ENCODE measurements at places on chromosomes 1 and 21.

- DNase-seq, result peak; percentile 42
Measured at GRCh38 chr1:152347116-152347728, 12.6 kb downstream of the FLG2 start.

GRCh38 chr1:54167422-54168139, 14.8 kb upstream of the CDCP2 start:
- DNase-seq, result no peak

DNA sequence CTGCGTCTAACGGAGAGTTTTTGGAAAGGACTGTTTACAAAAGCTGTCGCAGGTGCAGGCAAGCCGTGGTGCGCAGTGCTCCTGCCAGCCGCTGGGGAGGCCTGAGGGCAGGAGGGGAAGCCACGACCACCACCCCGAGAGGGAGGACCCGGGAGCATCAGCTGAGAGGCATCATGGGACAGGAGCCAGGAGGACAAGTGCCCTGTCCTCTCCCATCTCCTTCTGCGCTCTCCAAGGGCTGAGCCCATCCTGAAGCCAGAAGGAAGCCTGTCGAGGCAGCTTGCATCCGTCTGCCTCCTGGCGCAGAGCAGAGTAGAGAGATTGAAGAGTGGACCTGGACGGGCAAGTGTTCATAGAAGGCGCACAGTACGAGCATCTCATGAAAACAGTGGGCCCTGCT, 310.9 kb downstream of the KIF26B start:
- no peak for DNase-seq

DNA sequence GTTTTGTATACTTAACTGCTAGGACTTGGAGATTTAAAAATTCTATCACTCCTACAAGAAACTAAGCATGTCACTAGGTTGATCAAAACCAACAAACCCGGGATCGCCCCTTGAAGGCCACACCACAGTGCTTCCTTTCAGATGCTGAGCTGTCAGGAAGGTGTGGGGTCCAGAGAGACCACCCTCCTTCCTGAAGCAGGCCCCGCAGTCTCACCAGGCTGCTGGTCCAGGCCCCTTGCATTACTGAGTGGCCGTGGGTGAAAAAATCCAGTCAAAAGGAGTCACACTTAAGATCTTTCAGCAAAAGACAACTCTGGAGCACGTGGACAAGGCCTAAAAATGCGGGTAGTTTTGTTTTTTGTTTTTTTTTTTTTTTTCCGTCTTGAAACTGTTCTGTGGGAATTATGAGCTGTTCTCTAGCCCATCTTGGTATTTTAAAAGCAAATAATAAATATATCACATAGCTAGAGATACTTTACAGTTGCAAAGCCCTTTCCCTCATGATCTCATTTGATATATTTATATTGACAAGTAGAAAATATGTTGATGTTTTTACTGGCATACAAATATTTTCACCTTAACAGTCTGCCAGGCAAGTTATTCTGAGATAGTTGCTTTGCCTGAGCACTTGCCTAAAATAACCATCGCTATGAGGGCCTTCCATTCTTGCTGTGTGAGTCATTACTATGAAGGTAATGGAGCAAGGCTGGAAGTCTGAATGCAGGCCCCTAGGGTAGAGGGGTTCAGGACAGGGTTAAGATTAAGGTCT, 73.1 kb upstream of the EDEM3 start:
- DNase-seq, result peak; percentile 43

DNA sequence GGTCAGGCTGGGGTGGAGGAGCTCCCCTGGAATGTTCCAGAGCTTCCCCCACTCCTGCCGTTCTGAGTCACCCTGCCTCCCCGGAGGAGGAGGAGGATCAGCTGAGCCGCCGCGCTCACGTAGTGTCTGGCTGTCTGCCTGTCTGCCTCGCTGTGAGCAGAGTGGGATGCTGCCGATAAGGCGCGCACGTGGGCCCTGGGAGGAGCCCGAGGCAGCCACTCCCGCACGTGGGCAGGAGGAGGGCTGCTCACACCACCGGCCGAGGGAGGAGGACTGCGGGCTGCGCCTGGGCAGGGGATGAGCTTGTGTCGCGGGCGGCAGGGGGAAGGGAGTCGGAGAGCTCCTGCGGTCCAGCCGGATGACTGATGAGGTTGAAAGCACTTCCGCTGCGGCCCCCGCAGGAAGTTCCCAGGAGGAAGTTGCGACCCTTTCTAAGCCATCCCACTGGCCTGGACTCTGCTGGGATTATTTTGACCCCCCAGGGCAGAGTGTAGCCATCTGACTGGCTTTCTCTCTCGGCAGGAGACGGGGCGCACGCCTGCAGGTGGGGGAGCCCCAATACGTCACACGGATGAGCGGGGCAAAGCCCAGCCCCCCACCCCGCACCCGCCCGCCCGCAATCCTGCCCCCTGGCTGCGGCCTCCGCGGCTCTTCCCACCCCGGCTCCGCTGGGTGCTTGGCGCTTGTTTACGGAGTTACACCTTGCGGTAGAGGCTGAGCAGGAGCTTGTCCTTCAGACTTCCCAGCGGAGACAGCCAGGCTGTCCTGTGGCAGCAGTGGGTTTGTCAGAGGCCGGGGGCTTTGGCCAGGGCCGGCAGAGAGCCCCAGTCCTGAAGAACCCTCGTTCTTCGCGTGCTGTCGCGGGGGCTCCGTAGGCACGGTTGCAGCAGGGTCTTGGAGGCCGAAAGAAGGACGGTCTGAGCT, 9.8 kb downstream of the PDXK start:
- peak; percentile 90 for DNase-seq

DNA sequence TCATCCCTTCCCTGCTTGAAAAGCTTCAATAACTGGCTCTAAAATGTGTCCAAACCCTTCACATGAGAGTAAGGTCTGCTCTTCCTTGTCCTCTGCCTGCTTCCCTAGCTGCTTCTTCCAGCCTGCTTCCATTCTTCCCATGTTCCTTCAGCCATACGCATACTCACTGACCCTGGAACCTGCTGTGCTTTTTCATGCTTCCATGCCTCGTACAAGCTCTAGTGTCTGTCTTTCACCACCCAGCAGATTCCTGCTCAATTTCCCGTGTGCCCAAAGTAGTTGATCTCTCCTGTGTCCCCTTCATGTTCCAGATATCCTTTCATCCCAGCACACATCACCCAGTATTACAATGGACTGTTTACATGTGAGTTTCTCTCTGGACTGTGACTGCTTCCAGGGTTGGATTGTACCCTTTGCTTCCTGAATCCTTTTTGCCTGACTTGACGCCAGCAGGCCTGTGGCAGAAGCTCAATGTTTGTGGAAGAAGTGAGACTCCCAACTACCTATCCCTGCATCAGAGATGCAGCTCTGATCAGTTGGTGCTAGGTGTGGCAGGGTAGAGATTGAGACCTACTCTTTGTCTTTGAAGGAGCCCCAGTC, 35.9 kb upstream of the RNF19B start:
- no peak for DNase-seq

GRCh38 chr1:162028726-162029125, 5.1 kb upstream of the OLFML2B start:
- DNase-seq, result no peak

DNA sequence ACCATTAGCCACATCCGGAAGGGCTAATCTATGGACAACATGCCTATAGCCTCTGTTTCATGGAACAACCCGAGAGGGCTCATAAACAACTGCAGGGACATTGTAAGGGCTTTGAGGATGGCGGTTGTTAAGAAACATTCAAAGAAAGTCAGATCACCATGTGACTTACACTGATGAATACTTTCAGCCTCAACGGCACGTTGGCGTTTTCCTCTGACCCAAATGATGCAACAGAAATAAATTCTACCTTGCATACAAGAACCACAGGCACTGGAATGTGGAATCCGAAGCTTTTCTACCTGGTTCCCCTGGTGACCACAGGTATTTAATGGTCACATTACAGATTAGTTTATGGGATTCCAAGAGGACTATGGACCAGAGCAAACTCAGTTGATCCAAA, 107.0 kb downstream of the CLIC6 start:
- DNase-seq, result no peak

GRCh38 chr1:38777464-38777957, 82.1 kb downstream of the RRAGC start:
- DNase-seq, result no peak

GRCh38 chr21:38027901-38028498, 111.7 kb upstream of the KCNJ6 start:
- DNase-seq, result peak; percentile 28

- DNase-seq, result peak; percentile 66
Measured at GRCh38 chr1:246450611-246451251, 56.3 kb downstream of the SMYD3 start.

DNA sequence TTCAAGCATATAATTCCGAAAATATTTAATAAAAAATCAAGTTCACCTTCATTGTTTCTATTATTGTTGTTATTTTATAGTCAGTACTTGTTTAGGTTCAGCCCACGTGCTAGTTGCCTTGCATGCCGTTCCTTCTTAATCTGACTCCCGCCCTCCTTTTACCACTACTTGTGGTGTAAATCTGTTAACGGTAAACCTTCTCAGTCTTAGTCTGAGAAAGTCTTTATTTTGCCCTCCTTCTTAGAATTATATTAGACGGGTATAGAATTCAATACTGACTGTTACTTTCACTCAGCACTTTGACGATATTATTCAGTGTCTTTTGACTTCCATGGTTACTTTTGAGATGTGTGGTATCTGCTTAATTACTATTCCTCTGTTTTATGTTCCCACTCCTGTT, 104.8 kb downstream of the RGL1 start:
- DNase-seq, result no peak

GRCh38 chr1:76961181-76961819, 94.0 kb downstream of the ST6GALNAC5 start:
- no peak for DNase-seq

DNA sequence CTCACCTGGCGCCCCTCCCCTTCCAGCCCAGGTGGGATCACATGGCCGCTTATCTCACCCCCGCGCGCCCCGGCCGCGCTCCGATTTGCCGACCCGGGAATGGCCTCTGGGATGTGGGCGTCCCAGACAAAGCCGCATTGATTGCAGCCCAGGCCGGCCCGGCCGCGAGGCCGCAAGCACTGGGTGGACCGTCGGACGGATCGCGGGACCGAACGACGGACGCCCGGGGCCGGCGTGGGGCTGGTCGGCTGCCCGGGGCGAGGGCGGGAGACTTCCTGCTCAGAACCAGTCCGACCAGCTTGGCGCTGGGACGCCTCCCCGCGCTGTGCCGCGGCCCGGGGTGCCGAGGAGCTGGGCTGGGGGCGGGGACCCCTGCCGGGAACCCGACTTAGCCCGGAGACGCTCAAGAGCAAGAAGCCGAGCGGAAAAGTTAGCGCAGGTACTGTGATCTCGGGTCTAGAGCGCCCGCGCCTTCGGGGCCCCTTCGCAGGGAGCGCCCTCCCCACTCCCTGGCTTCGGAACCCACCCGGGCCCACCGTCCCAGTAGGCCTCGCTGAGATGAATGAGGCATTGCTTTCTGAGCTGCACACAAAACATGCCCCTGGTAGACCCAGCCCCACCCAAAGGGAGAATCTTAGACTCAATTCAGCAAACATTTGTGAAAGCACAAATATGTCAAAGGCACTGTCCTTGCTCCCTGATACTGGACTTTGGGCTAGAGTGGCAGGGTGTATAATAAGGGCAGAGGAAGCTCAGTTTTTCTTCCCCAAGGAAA, 415 bp upstream of the LAD1 start:
- DNase-seq, result peak; percentile 76

GRCh38 chr21:31897311-31897710, 24.5 kb downstream of the HUNK start:
- no peak for DNase-seq

- DNase-seq, result no peak
Measured at GRCh38 chr1:34712007-34712688, 42.7 kb upstream of the GJB5 start.

DNA sequence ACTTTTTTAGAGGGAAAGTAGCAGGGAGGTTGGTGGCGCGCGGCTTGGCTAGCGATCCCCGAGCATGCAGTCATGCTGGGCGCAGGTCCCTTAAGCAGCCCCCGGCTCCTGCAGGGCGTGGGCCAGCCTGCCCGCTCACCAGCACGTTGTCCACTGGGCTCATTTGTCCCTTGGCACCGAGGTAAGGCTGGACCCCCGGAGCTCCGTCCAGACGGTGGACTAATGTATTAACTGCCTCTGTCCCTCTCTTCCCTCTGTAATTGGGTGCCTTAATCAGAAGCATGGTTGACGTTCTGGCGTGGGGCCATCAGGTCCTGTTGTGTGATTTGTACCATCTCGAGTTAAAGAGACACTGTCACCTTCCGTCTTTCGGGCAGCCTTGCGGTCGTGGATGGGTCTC, 17.7 kb downstream of the TMEM201 start:
- DNase-seq, result no peak

DNA sequence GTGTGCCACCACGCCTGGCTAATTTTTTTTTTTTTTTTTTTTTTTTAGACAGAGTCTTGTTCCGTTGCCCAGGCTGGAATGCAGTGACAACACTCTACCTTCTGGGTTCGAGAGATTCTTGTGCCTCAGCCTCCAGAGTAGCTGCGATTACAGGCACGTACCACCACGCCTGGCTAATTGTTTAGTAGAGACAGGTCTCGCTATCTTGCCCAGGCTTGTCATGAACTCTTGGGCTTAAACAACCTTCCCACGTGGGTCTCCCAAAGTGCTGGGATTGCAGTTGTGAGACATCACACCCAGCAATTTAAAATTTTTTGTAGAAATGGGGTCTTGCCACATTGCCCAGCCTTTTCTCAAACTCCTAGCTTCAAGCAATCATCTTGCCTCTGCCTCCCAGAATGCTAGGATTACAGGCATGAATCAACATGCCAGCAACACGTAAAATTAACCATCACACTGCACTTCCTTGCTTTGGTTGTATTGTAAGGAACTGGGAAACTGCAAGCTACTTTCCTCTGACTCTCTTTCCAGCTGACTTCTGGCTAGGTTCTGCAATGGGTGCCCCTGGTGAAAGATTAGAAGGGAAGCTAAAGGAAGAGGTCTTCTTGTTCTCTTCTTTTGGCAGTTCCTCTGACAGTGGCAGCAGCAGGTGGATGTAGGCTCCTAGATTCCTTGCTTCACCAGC, 13.9 kb upstream of the IL6R start:
- DNase-seq, result no peak

DNA sequence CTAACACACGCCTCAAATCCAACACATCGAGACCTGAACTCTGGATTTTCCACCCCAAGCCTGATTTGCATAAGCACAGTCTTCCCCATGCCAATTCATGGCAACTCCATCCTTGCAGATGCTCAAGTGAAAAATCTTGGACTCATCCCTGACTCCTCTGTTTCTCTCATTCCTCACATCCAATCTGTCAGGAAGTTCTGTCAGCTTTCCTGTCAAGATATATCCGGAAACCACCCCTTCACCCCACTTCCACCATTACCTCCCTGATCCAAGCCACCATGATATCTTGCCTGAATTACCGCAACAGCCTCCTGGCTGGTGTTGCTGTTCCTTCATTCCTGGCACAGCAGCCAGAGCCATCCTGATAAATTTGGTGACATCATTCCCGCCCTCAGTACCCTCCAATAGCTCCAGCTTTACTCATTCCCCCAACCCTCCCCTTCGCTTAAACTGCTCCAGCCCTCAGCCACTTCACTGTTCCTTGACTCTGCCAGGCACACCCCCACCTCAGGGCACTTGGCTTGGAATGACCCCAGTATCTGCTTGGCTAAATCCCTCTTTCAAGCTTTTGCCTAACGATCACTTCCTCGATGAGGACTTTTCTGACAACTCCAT, 17.4 kb downstream of the TCEA3 start:
- no peak for DNase-seq

- DNase-seq, result no peak
Measured at GRCh38 chr1:88813471-88813870, 77.9 kb downstream of the GTF2B start.

GRCh38 chr1:60547821-60548220, 474.3 kb upstream of the C1orf87 start:
- no peak for DNase-seq

GRCh38 chr1:145720556-145720877, 1.2 kb downstream of the CD160 start:
- no peak for DNase-seq

GRCh38 chr1:190936337-190936736, 458.7 kb upstream of the BRINP3 start:
- DNase-seq, result no peak

Data from COLO829 (cell line).